ENCODE measurements at places on chromosomes 3 and 15.

- no peak for DNase-seq
Measured at GRCh38 chr3:63975723-63976122, 47.6 kb downstream of the PSMD6 start.

- no peak for DNase-seq
Measured at GRCh38 chr3:186815435-186815834, 9.2 kb upstream of the RFC4 start.

- DNase-seq, result no peak
Measured at GRCh38 chr3:51720292-51721061, 13.6 kb downstream of the GRM2 start.

DNA sequence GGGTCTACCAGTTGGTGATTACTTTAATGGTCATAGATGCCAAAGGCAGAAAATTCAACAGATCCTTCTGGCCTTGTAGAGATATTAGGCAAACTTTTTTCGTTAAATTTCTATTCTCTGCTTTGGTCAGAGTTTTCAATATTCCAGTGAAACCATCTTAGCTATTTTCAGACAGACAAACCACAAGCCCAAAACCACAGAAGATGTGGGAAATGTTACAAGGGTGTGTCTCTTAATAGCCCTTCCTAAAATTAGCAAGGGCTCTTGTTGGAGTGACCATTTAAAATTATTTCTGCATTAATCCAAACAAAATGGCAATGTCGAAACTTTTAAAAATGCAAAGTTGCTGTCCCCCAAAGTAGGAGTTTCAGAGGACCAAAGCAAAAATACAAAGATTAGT, 102.8 kb downstream of the ARRDC4 start:
- no peak for DNase-seq

DNA sequence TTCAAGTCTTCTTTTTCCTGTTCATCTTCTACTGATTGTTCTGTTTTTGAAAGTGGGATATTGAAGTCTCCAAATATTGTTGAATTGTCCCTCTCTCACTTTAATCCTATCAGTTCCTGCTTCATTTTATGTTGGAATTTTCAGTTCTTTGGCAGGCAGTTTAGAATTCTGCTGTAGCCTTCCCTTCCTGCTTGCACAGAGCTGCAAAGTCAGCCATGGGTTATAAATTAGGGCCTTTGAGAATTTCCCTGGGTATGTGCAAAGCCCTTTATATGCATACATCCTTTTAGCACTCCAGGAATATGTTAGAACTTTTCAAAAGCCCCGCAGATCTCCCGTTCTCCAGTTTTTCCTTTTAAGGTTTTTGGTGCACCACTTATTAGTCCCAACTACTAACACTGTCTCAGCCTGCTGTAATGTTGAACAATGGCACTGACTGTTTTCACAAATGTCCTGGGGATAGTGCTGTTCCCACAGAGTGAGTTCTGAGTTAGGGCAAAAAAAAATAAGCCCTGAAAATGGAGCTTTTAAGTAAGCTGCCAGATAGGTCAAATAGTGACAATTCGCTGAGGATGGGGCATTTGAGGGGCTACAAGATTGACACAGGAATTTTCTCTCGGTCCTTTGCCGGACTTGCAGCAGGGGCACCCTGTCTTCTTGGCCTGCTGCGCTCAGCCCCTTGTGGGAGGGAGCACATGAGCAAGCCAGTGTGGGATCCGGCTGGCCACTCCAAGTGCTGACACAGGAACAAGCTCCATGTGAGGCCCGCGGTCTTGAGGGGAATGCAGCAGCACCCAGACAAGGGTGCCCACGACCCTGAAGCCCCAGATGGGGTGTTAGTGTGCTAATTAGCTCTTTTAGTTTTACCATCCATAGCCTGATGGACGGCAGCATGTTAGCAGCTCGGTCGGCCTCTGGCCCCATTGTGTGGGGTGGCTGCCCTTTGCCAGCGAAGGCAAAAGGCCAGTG, 96.0 kb downstream of the VPS8 start:
- DNase-seq, result peak; percentile 1

DNA sequence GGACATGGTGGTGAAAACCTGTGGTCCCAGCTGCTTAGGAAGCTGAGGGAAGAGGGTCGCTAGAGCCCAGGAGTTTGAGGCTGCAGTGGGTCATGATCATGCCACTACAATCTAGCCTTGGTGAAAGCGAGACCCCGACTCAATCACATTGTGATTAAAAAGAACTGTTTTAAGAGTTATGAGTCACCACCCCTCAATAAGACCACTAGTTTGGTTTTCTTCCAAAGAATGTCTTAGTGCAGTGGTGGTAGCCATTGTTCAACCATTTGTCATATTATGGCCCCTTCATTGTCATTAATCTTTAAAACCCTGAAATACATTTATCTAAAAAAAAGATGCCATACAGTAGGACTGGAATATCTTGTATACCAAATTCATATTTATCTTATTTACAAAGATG, 48.8 kb downstream of the BLM start:
- DNase-seq, result no peak

GRCh38 chr3:64392001-64392400, 166.7 kb upstream of the PRICKLE2 start:
- no peak for DNase-seq

DNA sequence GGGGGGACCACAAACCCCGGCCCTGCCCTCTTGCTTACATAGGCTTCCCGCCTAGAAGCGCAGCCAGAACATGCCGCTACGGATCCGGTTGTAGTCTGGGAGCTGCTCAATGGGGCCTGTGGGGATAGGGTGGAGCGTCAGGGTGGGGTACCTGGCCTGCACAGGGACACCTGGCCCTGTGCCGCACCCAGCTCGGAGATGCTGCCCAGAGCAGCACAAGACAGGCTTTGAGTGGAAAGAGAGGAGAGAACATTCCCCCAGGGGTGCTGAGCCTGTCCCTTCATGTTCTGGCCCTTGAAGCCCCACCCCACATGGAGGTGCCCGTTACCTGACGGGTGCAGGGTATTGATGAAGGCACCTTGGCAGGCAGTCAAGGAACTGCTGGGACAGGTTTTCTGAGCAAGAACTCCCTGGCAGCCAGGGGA, 4.0 kb upstream of the COL7A1 start:
- DNase-seq, result no peak

DNA sequence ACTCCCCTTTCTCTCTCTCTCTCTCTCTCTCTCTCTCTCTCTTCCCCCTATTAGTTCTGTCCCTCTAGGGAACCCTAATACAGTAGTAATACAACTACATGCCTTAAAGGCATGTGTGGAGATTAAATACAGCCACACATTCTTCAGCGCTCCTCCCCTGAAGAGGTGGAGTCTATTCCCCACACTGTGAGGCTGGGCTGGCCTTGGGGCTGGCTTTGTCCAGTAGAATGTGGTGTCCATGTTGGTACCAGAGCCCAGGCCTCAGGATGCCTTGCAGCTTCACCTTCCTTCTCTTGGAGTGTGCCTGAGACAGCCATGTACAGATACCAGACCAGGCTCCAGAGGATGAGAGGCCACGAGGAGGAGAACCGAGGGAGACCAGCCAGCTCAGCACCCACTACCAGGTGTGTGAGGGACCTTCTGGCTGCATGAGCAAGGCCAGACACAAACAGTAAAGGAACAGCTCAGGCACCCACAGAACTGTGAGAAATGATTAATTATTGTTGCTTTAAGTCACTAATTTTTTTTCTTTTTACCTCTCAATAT, 10.7 kb downstream of the SLC6A20 start:
- DNase-seq, result no peak

DNA sequence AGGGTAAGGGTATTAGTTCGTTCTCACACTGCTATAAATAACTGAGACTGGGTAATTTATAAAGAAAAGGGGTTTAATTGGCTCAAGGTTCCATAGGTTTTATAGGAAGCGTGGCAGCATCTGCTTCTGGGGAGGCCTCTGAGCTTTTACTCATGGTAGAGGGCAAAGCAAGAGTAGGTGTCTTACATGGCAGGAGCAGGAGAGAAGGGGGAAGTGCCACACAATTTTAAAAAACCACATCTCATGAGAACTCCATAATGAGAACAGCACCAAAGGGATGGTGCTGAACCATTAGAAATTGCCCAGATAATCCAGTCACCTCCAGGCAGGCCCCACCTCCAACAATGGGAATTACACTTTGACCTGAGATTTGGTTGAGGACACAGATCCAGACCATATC, 12.2 kb downstream of the RNF111 start:
- DNase-seq, result no peak

- no peak for DNase-seq
Measured at GRCh38 chr3:54970895-54971294, 43.0 kb upstream of the LRTM1 start.

- DNase-seq, result no peak
Measured at GRCh38 chr15:29276366-29276765, 6.7 kb upstream of the NSMCE3 start.

GRCh38 chr3:186976837-186977750, 46.8 kb downstream of the ST6GAL1 start:
- no peak for DNase-seq

GRCh38 chr15:63006032-63006878, 36.3 kb upstream of the TPM1 start:
- no peak for DNase-seq

Measured in caudate nucleus (tissue), 63 donors.